ENCODE measurements at places on chromosomes 5 and 9.
A peak's percentile ranks its signal among the peaks of the same experiment; 100 is the strongest.

- peak; percentile 74 for DNase-seq
Measured at GRCh38 chr5:43037636-43038495, 2.3 kb downstream of the ANXA2R start.

DNA sequence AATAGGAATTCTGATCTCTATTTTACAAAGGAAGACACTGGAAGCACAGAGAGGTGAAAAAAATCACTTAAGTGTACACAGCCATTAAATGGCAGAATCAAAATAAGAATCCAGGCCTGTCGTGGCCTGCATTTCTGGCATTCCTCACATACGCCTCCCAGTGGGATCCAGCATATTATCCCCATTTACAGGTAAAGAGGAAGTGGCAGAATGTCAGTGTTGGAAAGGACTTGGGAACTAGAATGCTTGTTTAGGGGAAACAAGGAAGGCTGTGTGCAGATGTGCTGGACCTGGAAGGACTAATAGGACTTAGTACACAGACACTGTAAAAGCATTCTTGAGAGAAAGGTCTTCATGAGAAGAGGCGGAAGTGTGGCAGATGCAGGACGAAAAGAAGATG, 241.8 kb downstream of the TRIM32 start:
- no peak for DNase-seq

- no peak for DNase-seq
Measured at GRCh38 chr5:54851449-54851848, 133.9 kb downstream of the ESM1 start.

DNA sequence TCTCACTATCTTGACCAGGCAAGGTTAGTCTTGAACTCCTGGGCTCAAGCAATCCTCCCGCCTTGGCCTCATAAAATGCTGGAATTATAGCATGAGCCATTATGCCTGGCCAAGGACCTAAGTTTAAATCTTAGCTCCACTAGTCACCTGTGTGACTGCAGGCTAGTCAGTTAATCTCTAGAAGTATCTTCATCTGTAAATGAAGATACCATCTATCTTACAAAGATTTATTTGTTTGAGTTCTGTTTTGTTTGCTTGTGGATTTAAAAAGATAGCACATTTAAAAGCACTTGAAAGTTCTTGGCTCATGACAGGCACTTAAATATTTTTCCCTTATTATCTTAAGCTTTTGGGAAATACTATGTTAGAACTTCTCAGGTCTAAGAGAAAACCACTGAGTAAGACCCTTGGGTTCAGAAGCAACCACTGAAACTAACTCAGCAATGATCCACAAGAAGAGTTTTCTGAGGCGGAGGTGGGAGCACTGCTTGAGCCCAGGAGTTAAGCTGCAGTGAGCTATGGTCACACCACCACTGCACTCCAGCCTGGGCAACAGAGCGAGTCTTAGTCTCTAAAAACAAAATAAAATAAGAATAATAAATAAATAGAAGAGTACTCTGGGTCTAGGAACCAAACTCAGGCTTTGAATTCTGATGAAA, 19.1 kb downstream of the TMEM245 start:
- no peak for DNase-seq

DNA sequence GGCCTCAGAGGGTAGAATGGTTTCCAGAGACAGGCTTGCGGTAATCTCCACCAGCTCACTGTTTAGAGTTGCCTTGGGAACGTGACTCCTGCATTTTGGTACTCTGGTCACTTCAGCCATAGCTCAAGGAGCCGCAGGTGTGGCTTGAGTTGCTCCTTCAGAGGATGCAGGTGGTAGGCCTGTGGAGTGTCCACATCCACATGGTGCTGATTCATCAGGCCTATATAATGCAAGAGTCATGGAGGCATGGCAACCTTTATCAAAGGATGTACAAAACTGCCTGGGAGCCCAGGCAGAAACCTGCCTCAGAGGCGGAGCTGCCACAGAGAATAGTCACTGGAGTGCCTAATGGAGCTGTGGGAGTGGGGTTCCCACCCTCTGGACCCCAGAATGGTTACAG, 114.2 kb downstream of the ANXA1 start:
- DNase-seq, result no peak

Data from CD4-positive, alpha-beta memory T cell (primary cell).